Mesenchymal stem cell (in vitro differentiated cells and primary cell): ENCODE measurements at places on chromosomes 16 and 17.
A peak's percentile ranks its signal among the peaks of the same experiment; 100 is the strongest.

- DNase-seq: peak; percentile 39
Observed at GRCh38 chr17:28657756-28658155, 4.0 kb downstream of the SDF2 start.

GRCh38 chr16:86604436-86605193, 26.3 kb downstream of the FOXL1 start:
- no peak for DNase-seq

GRCh38 chr17:36920032-36921005, 17.0 kb upstream of the LHX1 start:
- peak; percentile 39 for DNase-seq

- no peak for DNase-seq
Observed at GRCh38 chr17:12431188-12431587, 234.5 kb upstream of the MYOCD start.

DNA sequence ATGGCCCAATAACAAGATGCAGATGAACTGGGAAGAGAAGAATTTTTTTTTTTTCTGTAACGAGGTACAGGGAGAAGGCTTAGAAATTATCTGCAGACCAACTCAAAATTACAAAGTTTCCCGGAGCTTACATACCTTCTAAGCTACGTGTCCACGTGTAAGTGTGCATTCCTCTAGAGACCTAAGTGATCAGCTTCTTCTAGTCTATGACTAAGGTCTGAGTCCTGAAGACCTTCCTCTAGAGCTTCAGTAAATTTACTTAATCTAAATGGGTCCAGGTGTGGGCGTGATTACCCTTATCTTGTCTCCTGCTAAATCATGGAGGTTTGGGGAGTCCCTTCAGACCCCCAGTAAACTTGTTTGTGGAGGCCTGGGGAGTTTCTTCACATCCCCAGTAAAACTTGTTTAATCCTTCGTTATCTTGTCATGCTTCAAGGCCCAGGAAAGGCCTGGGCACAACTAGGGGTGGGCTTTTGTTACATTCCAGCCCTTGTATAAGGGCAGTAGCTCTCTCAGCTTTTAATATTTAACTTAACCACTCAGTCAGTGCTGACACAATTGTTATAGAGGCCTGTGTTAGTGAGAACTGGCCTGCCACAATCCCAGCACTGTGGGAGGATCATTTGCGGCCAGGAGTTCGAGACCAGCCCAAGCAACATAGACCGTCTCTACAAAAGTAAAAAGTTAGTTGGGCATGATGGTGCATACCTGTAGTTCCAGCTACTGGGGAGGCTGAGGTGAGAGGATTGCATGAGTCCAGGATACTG, 342.3 kb downstream of the SNX29 start:
- DNase-seq: no peak

GRCh38 chr16:11398851-11399250, 53.6 kb downstream of the RMI2 start:
- DNase-seq: no peak

DNA sequence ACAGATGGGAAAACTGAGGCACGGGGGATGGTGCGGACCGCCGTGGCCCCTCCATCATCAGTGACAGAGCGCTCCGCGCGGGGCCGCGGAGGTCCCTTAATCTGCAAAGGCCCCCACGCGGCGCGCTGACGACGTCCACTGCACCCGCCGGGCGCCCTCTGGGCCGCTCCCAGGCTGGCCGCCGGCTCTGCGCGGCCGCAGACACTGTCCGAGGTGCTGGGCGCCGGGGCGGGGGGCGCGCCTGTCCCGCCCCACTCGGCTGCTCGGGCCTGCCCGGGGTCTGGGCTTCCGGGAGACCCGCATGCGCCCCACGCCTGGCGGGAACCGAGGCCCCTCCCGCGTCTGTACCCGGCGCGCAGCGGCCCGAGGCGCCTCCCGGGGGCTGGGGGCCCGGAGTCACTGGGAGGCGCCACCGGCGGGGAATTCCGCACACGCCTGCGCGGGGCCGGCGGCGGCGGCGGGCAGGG, 550 bp upstream of the RNF213 start:
- peak; percentile 79 for DNase-seq

GRCh38 chr17:6498901-6499540, 54.8 kb downstream of the PIMREG start:
- no peak for DNase-seq

GRCh38 chr16:58510097-58510775, 5.1 kb upstream of the SETD6 start:
- no peak for DNase-seq

DNA sequence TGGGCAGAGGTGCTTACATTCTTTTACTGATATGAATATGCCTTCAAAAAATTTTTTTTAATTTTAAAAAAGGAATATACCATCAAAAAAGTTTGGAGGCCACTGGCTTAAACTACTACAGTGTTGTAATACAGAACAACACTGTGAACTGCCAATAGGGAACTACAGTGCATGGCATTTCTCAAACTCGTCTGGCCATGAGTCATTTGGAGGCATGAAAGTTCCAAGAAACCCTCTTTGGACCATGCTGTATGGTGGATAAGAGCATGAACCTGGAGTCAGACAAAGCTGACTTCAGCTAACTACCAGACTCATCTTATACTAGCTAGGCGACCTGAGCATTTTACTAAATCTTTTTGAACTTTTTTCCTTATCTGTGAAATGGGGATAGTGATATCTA, 9.2 kb upstream of the NF1 start:
- peak; percentile 87 for DNase-seq

- DNase-seq: no peak
Observed at GRCh38 chr17:6241381-6241780, 171.2 kb downstream of the WSCD1 start.

DNA sequence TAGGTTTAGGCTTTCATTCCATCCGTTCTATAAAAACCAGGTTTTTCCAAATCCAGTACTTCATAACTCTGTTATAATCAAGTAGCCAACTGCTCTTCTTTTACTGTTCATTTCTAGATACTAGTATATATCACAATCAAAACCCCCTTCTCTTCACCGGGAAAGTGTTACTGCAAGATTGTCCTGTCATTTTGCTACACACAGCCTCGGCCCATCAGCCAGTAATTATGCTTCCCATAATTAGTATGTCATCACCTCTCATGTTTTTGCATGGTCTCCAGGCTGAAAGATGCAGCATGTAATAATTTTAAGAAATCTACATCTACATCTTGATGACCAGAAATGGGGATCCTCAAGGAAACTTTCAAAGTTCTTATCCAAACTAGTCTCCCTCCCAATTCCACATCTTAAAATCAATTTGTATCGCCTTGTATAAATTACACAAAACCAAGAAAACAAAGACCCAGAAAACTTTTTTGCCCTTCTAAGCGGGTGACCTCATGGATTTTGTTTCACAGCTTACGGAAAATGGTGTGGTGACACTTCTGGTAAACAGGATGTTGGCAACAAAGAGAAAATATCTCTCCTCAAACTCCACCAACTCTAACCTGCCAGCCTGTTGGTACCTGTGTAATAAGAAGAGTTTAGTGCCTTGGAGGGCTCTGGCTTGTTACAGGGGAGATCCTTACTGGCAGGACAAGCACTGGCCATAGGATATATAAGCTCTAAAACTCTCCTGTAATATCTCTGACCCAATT, 9.3 kb downstream of the TACO1 start:
- DNase-seq: no peak

DNA sequence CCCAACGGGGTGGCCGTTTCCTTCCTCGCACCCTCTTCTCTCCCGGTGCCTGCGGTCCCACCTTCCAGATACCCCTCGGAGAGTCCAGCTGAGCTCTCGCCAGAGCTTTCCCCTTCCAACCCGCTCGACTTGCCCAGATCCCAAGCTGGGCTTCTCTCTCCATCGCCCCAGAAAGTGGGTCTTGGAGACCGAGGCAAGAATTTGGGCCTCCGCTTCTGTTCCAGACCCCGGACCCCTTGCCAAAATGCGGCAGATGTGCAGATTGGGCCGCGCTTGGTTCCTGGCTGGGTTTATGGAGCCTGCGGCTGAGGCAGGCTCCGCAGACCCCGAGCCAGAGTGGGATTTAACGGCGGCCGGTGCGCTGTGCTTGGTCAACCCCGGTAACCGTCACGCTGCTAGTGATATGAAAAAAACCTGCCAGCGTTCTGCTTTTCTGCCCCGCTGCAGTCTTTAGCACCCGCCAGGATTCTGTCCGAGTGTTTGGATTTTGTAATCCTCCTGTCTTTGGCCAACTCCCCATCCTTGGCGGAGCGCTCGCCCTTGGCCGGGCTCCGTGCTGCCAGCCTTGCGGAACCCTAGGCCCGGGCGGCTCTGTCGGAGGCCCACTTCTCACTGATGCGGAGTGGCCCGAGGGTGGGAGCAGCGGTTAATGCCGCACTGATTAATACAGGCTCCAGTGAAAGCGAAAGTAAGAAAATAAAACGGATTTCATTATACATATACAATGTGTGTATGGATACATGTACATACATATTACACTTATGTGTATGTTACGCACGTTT, 754 bp upstream of the SLFN11 start:
- peak; percentile 59 for DNase-seq

DNA sequence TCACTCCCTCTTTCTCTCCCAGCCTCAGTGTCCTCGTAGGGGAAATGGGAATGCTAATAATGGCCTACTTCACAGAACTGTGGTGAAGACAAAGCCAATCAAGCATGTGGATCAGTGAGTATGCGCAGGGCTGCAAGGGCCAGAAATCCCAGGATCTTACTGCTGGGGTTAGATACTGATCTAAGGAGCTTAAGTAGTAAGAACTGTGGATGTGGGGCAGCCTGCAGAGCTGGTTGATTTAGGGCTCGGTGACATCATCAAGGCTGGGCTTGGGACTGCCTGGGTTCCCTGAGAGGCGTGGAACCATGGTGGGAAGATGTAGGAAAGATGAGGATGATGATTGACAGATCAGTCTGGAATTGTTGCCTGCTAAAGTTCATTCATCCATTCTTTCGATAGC, 25.6 kb downstream of the GOSR2 start:
- no peak for DNase-seq

DNA sequence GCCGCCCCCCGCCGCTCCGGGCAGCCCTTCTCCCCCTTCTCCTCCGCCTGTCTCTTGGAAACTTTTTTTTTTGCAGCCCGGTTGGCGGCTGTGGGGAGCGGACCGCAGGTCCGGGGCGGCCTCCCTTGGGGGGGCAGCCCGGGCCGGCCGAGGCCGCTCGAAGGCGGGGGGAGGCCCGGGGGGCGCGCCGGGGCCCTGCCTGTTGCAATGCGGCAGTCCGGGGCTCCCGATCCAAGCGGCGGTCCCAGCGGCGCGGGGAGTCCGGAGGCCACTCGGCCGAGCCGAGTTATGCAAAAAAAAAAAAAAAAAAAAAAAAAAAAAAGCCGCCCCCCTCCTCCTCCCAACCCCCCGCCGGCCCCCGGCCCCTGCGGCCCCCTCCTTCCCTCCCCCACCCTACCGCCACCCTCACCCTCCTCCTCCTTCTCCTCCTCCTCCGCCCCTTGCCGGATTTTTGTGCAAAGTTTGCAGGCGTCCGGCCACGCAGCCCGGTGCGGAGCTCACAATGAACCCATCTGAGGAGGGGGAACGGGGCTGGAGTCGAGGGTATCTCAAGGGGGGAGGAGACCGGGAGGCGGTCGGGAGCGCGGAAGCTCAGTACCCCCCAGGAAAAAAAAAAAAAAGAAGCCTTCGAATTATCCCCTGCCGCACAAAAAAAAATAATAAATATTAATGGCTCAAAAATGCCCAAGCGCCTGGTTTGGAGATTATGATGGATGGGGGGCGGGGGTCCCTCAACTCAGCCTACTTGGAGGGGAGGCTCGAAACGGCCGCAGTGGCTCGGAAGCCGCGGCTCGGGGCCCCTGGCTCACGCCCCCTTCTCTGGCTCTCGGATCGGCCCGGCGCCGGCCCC, at the start of gene ZNF423:
Gene ZNF423, minus strand, starts transcription at position 291 of the 850 bp plus-strand sequence. CDS start 338 bp downstream, outside the sequence.
- DNase-seq: peak; percentile 22

GRCh38 chr17:3979290-3979611, 15.0 kb upstream of the ATP2A3 start:
- DNase-seq: no peak

DNA sequence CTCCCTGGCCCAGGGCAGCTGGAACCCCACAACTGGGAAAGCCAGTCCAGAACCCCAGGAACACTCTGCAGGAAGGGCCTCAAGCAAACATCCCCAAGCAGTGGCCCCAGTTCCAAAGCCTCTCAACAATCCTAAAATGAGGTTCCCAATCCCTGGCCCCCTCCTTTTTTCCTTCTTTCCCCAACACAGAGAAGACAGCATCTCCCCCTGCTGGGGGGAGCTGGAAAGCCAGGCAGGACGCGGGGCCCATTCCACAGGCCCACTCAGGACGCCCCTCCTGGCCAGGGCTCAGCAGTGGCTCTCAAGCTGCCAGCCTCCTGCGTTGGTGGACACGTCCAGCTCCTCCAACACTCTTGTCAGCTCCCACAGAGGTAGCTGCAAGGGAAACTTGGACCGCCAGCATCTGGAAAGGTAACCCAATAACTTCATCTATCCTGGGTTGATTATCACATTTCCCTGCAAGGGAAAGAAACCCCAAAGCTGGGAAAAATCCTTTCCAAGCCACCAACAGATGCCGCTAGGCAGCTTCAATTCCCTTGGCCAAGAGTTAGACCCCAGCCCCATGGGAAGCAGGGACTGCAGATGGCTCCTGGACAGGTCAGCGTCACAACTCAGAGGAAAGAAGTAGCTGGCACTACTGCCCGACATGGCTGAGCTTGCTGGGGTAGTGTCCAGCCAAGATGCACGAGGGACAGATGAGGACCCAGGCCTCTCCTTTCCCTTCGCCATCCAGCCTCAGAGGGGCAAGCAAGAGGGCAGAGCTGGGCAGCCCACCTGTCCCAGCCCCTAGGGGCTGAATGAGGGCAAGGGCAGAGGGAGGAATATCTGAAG, 7.6 kb downstream of the HDAC5 start:
- DNase-seq: peak; percentile 71

DNA sequence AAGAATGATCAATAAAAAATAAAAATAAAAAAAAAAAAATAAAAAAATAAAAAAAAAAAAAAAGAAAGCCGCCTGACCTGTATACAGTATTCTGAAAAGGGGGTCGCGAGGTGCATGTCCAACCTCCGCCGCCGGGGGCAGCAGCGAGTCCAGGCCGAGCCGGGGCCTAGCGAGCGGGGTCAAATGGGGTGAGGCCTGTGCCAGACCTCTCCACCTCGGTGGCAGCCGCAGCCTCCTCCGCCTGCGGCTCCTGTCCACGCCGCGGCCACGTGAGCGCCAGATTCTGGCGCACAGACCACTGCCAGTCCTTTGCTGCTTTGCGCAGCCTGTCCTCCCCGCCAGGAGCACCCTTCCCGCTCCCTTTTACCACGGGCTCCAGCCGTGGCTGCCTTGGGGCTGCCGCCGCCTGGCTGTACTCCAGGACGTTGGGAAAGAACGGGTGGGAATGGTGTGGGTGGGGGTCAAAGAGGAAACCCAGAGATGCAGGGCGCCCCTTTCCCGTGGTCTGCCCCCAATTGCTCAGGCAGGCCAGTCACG, 2.4 kb upstream of the BCKDK start:
- DNase-seq: peak; percentile 63
